A549 treated with DMSO at 1 μM for 4 hours (cell line): ENCODE measurements at places on chromosomes 7 and 10. TPM values are rescaled to one million over a fixed set of nuclear protein-coding genes. Genes with fewer than 3 reads are reported as not detected.

Gene TUBGCP2
- total RNA-seq: 37.3 to 49.9 TPM (median 43.0 TPM) in 5 replicates

Gene TMEM229A
- total RNA-seq: not detected in 5 replicates

Gene GRM8
- total RNA-seq: 0.06 to 0.21 TPM in 2 of 5 replicates, not detected in the others

Gene SEC23IP
- total RNA-seq: 52.5 to 59.8 TPM (median 58.1 TPM) in 5 replicates

Gene STEAP2
- 2.9 to 5.5 TPM (median 5.4 TPM) in 5 replicates for total RNA-seq

Gene FAM53B
- total RNA-seq: 11.1 to 14.6 TPM (median 13.1 TPM) in 5 replicates

Gene ERVW-1
- not detected in 5 replicates for total RNA-seq

Gene ITIH5
- total RNA-seq: 0.08 to 0.14 TPM (median 0.10 TPM) in 5 replicates

Gene EN2
- total RNA-seq: 0.47 to 1.3 TPM (median 0.99 TPM) in 5 replicates

Gene CALHM1
- total RNA-seq: not detected in 5 replicates

Gene ABI1
- 54.5 to 68.2 TPM (median 56.7 TPM) in 5 replicates for total RNA-seq

Gene UPP1
- 71.3 to 110 TPM (median 90.1 TPM) in 5 replicates for total RNA-seq

Gene FOXI2
- total RNA-seq: not detected in 5 replicates

Gene GATA3
- 4.8 to 8.2 TPM (median 6.3 TPM) in 5 replicates for total RNA-seq

Gene ANKRD61
- total RNA-seq: 0.50 to 0.99 TPM (median 0.78 TPM) in 5 replicates

Gene SLC26A5
- total RNA-seq: not detected in 5 replicates

Gene CRHR2
- total RNA-seq: not detected in 5 replicates

Gene VPS37D
- 3.1 to 5.5 TPM (median 4.4 TPM) in 5 replicates for total RNA-seq

Gene UNCX
- total RNA-seq: 0.07 to 0.08 TPM in 2 of 5 replicates, not detected in the others

Gene LAMB4
- total RNA-seq: 0.19 to 0.51 TPM (median 0.25 TPM) in 5 replicates

Gene RPEL1
- 0.03 TPM in 1 of 5 replicates, not detected in the others for total RNA-seq

Gene GPR26
- not detected in 5 replicates for total RNA-seq

Gene CALML5
- not detected in 5 replicates for total RNA-seq

Gene TMEM178B
- total RNA-seq: 1.2 to 1.7 TPM (median 1.6 TPM) in 5 replicates

Gene SLC35G1
- 8.6 to 11.8 TPM (median 10.2 TPM) in 5 replicates for total RNA-seq

Gene HECTD2
- total RNA-seq: 3.0 to 4.7 TPM (median 3.7 TPM) in 5 replicates

Gene FAS
- 31.1 to 38.3 TPM (median 34.1 TPM) in 5 replicates for total RNA-seq

Gene DNAH11
- 0.02 to 0.26 TPM (median 0.10 TPM) in 5 replicates for total RNA-seq

Gene ARMC3
- total RNA-seq: 0.50 to 0.81 TPM (median 0.65 TPM) in 5 replicates

Gene JCAD
- total RNA-seq: 8.8 to 9.8 TPM (median 9.1 TPM) in 5 replicates

Gene FAM171A1
- 27.0 to 30.4 TPM (median 29.5 TPM) in 5 replicates for total RNA-seq

Gene SLIT1
- total RNA-seq: 0.03 to 0.07 TPM (median 0.04 TPM) in 5 replicates

Gene SYNPO2L
- total RNA-seq: 0.01 TPM in 1 of 5 replicates, not detected in the others

Gene RBP3
- total RNA-seq: not detected in 5 replicates

Gene MEIG1
- 0.65 to 0.93 TPM (median 0.73 TPM) in 4 of 5 replicates, not detected in the other for total RNA-seq

Gene AKR1E2
- 6.2 to 9.8 TPM (median 8.6 TPM) in 5 replicates for total RNA-seq

Gene PPP1R9A
- total RNA-seq: 3.0 to 5.8 TPM (median 5.6 TPM) in 5 replicates

Gene WDFY4
- total RNA-seq: 0.01 TPM in 1 of 5 replicates, not detected in the others

Gene ATP6V0A4
- total RNA-seq: 0.13 to 0.29 TPM (median 0.22 TPM) in 5 replicates

Gene HMX3
- total RNA-seq: not detected in 5 replicates
